PC-9 (cell line): ENCODE measurements at places on chromosomes 12 and 14. TPM values are rescaled to one million over a fixed set of nuclear protein-coding genes. Genes with fewer than 3 reads are reported as not detected.

DNA sequence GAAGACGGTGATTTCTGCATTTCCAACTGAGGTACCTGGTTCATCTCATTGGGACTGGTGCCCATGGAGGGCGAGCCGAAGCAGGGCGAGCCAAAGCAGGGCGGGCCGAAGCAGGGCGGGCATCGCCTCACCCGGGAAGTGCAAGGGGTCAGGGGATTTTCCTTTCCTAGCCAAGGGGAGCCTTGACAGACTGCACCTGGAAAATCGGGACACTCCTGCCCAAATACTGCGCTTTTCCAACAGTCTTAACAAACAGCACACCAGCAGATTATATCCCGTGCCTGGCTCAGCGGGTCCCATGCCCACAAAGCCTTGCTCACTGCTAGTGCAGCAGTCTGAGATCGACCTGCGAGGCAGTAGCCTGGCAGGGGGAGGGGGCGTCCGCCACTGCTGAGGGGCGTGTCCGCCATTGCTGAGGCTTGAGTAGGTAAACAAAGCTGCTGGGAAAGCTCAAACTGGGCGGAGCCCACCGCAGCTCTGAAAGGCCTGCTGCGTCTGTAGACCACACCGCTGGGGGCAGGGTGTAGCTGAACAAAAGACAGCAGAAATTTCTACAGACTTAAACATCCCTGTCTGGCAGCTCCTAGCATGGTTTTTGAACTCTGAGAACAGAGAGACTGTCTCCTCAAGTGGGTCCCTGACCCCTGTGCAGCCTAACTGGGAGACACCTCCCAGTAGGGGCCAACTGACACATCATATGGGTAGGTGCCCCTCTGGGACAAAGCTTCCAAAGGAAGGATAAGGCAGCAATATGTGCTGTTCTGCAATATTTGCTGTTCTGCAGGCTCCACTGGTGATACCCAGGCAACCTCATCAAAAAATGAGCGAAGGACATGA is 77.2 kb downstream of the BAZ1A start:
- DNase-seq = no peak

DNA sequence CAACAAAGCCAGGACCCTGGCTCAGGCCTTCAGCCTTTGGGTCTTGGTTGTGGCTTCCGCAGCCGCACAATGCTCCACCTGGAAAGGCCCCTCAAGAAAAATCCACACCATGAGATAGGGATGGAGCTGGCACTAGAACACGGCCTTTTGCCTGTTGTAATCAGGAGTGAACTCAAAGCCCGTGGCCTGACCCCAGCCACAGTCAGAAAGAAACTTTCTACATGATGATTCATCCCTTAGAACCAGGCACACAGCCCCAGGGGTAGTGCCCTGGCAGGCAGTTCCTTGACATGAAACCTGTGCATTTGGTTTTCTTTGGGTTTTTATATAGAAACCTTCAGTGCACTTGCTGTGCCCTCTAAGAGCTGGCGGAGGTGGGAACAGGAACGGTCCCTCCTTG is 5.1 kb downstream of the CLMN start:
- DNase-seq = peak; percentile 90

- DNase-seq = no peak
Observed at GRCh38 chr12:16100206-16100605, 177.3 kb downstream of the SLC15A5 start.

DNA sequence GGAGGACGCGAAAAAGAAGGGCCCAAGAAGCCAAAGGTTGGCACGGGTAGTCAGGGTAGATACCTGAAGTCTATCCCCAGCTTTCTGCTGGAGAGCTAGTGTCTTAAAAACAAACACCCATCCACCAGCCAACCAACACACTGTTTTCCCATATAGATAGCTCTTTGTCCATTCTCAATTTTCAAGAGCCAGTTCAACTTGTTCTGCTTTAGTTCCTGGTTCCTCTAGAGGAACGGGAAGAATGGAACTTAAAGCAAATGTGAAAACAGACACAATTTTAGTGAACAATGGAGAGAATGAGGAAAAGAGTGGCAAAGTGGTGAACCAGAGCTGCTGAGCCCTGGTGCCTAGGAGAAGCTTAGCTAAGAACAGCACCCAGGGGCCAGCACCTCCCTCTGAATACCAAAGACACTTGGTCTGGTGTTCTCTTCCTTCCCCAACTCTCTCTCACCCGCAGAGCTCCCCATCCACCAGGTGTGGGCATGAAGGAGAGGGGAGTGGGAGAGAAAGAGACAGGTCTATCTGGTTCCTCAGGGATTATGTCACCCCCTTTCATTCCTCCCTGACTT is 3.8 kb downstream of the NDRG2 start:
- DNase-seq = peak; percentile 51

GRCh38 chr14:103606963-103607668 is 21.9 kb upstream of the KLC1 start:
- no peak for DNase-seq

DNA sequence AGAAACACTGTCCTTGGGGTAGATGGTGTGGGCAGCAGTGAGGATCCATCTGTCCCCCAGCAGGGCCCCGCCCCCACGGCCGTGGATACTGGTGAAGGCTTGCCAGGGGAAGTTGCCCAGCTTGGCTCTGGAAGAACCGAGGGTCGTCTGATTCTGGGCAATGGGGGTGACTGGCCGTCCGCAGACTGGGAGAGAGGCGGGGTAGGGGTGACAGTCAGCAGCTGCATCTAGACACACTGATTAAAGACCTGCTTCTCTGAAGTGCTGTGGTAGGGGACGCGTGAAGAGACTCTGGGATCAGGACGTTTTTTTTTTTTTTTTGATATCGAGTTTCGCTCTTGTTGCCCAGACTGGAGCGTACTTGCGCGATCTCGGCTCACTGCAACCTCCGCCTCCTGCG is 4.7 kb upstream of the C1R start:
- no peak for DNase-seq

- no peak for DNase-seq
Observed at GRCh38 chr12:55008944-55009585, 10.7 kb upstream of the NEUROD4 start.

GRCh38 chr14:95362138-95362494 is 42.4 kb upstream of the CLMN start:
- DNase-seq = no peak

GRCh38 chr14:102568115-102568614 is 24.3 kb upstream of the RCOR1 start:
- DNase-seq = peak; percentile 95

DNA sequence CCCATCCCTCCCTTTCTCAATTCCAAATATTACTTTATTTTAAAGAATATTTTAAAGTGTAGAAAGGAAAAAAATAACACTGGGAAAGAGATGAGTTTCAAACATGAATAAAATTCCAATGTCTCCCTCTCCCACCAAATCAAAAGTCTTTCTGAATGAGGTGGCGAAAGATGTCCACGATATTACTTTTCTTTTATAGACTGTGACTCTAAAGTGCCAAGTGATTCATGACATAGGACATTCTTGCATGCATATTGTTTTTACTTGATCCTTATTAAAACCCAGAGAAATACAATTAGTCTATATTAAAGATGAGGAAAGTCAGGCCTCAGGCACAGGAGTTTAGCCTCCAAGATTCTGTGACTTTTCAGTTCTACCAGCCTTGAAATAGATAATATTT is 16.0 kb upstream of the LUM start:
- no peak for DNase-seq

DNA sequence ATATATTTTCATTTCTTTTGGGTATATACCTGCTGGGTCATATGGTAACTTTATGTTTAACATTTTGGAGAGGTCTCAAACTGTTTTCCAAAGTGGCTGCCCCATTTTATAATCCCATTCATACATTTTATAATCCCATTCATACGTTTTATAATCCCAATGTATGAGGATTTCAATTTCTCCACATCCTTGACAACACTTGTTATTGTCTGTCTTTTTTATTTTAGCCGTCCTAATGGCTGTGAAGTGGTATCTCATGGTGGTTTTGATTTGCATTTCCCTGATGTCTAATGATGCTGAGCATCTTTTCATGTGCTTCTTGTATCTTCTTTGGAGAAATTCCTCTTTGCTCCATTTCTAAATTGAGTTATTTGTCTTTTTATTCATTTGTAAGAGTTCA is 6.7 kb upstream of the CFL2 start:
- DNase-seq = no peak

DNA sequence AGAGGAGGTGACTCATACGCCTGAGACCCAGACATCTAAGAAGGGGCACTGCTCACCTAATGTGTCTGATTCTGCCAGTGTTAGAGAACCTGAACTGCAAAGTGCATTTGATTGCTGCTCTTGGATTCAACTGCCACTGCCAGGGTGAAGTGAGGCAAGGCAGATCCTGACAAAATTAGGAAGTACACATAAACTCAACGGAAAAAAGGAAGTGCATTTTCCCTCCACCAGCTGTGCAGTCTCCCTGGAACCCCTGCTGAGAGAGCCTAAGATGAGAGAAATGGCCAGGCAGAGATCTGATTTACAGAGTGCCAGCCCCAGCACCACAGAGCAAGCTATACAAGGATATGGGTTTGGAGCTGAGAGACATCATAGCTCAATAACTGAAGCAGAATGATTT is 215.3 kb downstream of the SEC23A start:
- DNase-seq = no peak

GRCh38 chr14:43525658-43526057 is 981.4 kb downstream of the FSCB start:
- DNase-seq = no peak

DNA sequence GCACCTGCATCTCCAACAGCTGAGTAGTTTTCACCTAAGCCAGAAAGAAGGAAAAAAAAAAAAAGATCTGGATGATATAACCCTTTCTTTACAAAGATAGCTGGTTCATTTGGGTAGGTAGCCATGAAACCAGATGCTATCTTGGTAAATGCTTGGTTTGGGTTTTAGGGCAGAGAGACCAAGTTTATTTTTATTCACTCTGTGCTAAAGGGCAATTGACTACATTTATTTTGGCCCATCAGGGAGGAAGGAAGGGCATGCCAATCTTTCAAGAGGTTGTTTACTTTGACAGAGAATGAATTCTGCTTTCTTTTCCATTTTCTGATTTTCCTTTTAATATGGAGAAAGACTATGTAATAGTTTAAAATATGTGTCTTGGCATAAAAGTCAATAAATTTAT is 91.0 kb downstream of the NTN4 start:
- DNase-seq = no peak

GRCh38 chr12:90172524-90172923 is 463.9 kb upstream of the ATP2B1 start:
- DNase-seq = no peak

- DNase-seq = no peak
Observed at GRCh38 chr12:124557518-124558223, 9.7 kb downstream of the NCOR2 start.

DNA sequence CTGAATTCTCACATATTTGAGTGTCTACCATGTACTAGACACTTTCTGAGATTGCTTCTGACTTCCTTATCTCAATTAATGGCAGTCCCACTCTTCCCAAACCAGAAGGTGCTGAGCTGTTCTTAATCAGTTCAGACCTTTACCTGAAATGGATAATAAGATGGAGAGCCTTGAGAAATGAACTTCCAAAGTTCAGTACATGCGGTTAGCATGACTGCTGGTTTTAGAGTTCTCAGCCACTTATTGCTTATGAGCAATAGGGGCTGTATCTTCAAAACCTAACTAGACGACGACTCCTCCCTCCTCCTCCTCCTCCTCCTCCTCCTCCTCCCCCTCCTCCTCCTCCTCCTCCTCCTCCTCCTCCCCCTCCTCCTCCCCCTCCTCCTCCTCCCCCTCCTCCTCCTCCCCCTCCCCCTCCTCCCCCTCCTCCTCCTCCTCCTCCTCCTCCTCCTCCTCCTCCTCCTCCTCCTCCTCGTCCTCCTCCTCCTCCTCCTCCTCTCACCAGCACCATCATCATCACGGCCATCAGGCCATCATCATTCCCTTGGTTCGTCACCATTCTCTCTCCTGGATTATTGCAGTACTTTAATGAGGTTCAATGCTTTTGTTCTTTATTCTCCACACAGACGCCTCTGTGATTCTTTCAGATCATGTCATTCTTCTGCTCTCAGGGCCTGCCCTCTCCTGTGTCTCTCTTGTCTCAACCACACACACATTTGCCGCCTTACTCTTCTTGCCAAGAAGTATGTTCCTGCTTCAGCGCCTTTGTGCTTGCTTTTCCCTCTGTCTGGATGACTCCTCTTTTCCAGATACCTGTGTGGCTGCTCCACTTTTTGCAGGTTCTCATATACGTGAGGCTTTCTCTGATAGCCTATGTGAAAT is 2.7 kb downstream of the PCNX1 start:
- no peak for DNase-seq

DNA sequence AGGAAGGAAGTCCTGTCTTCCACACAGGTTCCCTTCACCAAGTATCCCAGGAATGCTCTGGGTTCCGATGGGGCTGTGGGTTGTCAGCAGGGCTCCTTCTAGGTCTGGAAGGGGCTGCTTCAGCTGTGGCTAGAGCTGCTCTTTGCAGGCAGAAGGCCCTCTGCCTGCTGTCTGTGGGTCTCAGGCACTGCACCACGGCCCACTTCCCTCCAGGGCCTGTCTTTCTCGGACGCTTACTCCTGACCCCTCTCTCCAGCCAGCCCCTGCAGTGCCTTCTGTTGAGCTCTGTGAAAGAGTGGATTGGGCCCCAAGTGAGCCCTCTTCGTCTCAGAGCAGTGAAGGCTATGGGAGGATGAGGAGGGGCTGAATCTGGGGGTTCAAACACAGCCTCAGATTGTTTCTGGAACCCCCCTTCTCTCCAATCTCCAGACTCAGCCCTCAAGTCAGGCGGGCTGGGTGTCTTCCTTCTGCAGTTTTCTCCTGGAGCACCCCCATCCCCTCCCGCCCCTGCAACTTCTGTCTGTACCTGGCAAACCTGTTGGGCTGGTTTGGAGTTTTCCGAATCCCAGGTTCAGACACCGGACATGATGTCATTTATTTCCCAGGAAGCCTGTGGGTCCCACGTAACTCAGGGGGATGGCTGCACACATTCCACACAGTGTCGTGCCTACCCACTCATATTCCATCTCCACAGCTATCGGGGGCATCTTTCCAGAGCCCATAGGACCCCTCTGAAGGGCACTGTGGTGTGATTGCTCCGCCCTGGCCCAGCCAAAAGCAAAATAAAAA is 24.9 kb upstream of the SPPL3 start:
- DNase-seq = peak; percentile 67

GRCh38 chr14:87079416-87079815 is 913.6 kb downstream of the GALC start:
- DNase-seq = no peak

- no peak for DNase-seq
Observed at GRCh38 chr14:35339761-35340406, 47.7 kb downstream of the PSMA6 start.

DNA sequence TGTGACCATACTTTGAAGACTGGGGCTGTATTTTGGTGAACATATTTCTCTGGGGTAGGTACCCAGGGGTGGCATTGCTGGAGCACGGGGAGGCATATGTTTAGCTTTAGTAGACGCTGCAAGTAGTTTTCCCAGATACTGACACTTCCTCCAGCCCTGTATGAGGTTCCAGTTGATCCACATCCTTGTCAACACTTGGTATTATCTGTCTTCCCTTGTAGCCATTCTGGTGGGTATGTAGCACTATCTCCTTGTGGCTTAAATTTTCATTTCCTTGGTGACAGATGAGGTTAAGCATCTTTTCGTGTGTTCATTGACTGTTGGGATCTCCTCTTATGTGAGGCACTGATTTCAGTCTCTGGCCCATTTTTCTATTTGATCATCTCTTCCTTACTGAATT is 179.1 kb downstream of the PHETA1 start:
- no peak for DNase-seq

- DNase-seq = no peak
Observed at GRCh38 chr12:95532851-95533250, 18.4 kb downstream of the USP44 start.

KLHL33 gene
- total RNA-seq = 0.11 TPM in 1 of 2 replicates, not detected in the other

CEBPE gene
- total RNA-seq = not detected in 2 replicates

CDK2 gene
- total RNA-seq = 93.8 and 99.4 TPM in 2 replicates

RDH5 gene
- total RNA-seq = 8.1 and 12.6 TPM in 2 replicates

PRH2 gene
- not detected in 2 replicates for total RNA-seq

LHX5 gene
- total RNA-seq = 0.65 and 1.1 TPM in 2 replicates

KERA gene
- not detected in 2 replicates for total RNA-seq

PPP4R4 gene
- total RNA-seq = not detected in 2 replicates

BBOF1 gene
- 5.5 and 6.8 TPM in 2 replicates for total RNA-seq
